ENCODE measurements at places on chromosomes 6 and 20.
A peak's percentile ranks its signal among the peaks of the same experiment; 100 is the strongest.

GRCh38 chr6:113777601-113778000 is 79.5 kb upstream of the MARCKS start:
- DNase-seq, result no peak

DNA sequence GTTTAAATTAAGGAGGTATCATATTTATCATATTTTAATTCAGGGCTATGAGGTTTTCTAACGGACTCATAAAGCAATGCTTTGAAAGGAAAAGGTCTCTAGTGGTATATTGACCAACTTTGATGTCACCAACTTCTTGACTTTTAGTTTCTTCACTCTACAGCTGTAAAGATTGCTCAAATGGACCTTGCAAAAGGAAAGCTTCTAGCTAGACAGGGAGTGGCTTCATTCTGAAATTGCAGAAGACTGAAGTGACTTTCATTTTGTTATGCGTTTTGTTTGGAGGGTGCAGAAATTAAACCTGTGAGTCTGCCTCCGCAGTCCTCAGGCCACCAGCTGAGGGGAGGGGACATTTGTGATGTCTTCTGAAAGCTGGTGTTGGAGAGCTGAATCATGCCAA is 95.7 kb downstream of the SLC24A3 start:
- no peak for DNase-seq

DNA sequence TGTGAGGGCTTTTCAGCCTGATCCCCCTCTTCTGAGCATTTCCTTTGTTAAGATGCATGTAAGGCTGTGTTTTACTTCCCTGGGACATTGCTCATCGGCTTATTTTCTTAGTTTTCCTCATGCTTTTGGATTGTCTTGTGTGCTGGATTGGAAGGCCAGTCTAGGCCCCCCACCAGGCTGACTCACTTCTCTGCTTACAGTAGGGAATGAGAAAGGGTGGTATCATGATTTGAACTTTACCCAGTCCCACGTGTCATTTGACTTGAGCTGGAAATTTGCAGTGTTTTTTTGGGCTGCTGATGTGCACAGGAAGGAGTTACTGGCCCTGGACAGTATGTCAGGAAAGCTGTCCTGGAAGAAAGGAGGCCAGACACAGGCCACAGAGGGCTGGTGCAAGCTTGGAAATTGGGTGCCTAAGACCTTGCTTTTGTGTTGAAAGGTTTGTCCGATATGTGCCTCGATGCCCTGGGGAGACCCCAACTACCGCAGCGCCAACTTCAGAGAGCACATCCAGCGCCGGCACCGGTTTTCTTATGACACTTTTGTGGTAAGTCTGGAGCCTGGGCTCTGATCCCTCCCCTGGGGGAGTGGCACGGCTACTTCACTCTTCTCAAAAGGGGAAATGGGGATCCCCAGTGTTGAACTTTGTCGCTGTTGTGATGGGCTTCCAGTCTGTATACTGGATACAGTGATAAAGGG is 12.8 kb downstream of the RNF114 start:
- no peak for DNase-seq

- no peak for DNase-seq
These were observed 34.8 kb downstream of the HNF4A start for GRCh38 chr20:44390280-44390679.

GRCh38 chr20:47016068-47016664 is 121.5 kb downstream of the EYA2 start:
- no peak for DNase-seq

- DNase-seq, result no peak
These were observed 70.5 kb downstream of the SNAP25 start for GRCh38 chr20:10288954-10289646.

GRCh38 chr6:97947841-97948240 is 664.8 kb upstream of the MMS22L start:
- DNase-seq, result no peak

GRCh38 chr20:58043236-58044140 is 185.0 kb downstream of the ANKRD60 start:
- DNase-seq, result no peak

DNA sequence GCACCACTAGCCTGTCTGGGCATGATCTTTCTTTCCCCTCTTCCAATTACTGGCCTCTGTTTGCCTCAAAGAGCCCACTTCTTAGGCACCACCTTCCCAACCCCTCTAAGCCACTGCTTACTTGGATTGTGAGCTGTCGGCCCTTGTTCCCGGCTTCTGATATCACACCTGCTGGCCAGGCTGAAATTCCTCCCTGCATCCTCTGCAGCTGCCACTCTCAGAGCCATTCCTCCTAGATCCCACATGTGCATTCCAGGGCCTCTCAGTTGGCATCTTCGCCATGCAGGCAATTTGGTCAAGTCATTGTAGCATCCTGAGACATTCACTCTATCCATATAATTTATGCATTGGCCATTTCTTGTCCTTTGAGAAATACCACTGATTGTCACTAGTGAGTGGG is 135.9 kb downstream of the OLIG3 start:
- DNase-seq, result no peak

- DNase-seq, result no peak
These were observed 171.9 kb upstream of the JARID2 start for GRCh38 chr6:15073883-15074465.

- DNase-seq, result no peak
These were observed 210.5 kb downstream of the ERMARD start for GRCh38 chr6:169961772-169962561.

GRCh38 chr6:112691289-112691688 is 344.2 kb downstream of the RFPL4B start:
- DNase-seq, result no peak

DNA sequence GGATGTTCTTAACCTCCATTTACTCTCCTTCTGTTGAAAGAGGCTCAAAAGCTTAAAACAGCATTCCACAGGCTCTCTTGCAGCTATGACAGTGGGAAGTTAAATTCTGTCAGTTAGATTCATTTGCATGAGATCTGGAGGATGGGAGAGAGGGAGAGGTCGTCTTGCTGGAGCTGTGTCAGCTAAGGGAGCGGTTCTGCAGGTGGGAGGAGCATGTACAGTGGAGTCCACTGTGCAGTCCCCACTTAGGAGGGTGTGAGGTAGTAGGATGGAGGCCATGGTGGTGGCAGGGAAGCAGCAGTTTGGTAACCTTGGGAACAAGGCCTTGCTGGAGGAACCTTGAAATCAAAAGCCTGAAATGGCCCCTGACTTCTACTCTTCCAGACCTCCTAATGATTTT is 12.0 kb upstream of the B4GALT5 start:
- DNase-seq, result no peak

- no peak for DNase-seq
These were observed 569.2 kb downstream of the TFAP2B start for GRCh38 chr6:51387907-51388306.

DNA sequence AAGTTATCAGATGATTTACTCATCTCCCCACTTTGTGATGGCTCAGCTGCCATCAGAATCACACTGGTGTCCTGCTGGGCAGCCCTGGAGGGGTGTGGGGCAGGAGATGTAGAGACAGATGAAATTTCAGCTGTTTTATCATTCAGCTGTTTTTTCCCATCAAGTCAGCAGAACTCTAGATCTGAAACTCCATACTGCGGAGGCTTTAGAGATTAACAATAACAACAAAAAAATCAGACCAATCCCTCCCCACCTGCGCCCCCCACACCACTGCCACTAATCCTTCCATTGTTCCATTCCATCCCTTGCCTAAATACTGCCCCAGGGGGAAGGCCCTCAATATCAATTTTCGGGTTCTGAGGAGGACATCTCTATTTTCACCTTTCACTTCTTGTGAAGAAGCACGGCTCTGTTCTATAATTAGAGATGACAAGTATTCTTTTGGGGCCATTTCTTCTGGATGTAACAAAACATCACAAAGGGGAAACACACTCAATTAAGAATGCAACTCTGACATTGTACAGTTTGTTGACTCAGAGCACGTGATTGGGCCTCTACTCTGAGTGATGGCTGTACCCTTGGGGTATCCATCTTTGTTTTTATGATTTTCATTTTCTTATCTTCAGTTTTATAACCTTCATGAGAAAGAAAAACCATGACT is 396.3 kb downstream of the ZFAND3 start:
- DNase-seq, result no peak

DNA sequence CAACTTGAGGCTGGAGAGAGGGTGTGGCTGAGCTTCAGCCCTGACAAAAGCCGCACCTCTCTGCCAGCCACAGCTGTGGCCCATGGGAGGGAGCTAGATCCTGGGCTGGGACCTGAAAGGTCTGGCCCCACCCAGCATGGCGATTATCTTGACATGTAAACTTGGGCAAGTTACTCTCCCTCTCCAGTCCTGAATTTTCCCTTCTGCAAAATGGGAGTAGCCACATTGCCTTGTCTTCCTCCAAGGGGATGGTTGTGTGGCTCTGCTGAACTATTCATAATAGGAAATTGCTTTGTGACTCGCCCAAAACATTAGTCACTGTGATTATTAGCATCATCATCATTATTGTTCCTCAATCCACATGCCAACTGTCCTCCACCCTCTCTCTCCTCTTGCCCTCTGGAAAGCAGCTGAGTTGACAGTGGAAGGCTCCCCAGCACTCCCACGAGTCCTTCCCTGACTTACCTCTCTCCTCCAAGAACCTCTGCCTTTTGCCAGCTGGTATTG is 23.0 kb upstream of the RBPJL start:
- DNase-seq, result no peak

GRCh38 chr6:160069050-160069454 is 52.6 kb upstream of the SLC22A1 start:
- peak; percentile 36 for DNase-seq

GRCh38 chr20:5181492-5181891 is 54.7 kb downstream of the CDS2 start:
- no peak for DNase-seq

DNA sequence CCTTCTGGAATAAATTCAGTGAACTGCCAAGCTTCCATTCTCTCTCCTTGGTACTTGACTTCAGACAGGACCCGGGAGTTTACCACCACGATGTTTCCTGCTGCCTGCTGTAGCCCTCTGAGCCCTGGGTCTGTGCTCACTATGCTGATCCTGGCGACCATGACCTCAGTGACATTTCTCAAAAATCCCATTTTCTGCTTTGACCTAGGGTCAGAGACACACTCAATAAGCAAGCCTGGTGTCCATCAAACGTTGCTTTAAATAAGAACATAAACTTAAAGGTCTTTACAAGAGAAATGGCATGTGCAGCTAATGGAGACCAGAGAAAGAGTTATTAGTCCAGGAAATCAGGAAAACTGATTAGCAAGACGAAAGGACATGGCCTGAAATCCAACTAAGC is 509.7 kb upstream of the SULF2 start:
- DNase-seq, result no peak

DNA sequence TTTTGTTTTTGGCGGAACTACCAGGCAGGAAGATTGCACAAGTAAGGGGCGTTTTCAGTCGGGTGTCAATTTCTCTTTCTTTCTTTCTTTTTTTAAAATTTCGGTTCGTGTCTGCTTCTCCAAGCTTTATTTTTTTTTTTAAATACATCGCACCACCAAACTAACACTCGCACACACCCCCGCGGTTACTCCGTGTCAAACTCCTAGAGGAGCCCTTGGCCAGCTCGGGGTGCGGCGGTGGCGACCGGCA is 338 bp downstream of the UTRN start:
- no peak for DNase-seq

GRCh38 chr6:15329197-15329671 is 83.4 kb downstream of the JARID2 start:
- no peak for DNase-seq

DNA sequence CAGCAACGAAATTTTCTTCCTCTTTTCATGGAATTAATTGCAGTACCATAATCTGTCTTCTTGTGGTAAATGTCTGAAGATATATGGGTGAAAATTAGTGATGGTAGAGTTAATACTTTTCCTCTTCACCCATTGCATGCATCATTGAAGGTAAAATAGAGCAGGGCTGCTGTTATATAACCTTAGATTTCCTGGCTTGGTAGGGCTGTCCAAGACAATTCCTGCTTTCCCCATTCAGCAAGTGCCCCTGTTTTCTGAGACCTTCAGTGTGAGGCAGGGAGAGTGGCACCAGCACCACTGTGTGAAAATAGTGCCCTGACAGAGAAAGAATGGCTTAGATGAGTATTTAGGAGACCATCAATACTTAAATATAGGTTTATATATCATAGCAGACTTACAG is 202.0 kb downstream of the ZFAND3 start:
- no peak for DNase-seq

DNA sequence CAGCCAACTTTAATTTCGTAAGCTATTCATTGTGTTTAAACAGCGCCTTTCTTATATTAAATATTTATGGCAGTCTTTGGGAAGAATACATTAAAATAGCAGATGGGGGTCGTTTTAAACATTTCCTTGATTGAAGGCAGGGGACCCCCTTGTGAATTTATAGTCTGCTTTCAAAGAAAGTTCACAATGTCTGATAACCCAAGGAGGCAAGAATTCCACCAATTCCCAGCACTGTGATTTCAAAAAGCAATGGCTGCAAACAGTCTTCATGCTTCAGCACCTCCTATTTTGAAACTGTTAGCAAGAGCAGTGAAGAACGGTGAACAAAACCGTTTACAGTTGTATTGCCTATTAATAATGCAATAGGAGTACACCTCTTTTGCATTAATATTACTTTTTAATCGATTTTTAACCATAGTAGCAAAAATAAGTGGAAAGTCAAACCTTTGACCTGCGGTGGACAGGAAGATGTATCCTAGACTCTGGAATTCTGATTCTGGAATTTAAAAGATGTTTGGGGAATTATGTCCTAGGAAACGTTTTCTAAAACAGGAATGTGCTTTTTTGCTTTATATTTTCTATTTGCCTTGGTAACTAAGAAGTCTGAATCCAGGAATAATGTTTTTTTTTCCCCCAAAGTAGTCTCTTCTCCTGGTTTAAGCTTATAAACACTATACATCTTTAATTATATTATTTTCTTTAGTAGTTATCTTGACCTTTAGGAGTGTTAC is 393.0 kb downstream of the CDKAL1 start:
- no peak for DNase-seq

- DNase-seq, result no peak
These were observed 148.5 kb upstream of the ATXN1 start for GRCh38 chr6:16909658-16910360.

GRCh38 chr20:54622333-54623295 is 147.2 kb downstream of the DOK5 start:
- no peak for DNase-seq

- no peak for DNase-seq
These were observed 27.6 kb downstream of the VTA1 start for GRCh38 chr6:142174703-142175102.

DNA sequence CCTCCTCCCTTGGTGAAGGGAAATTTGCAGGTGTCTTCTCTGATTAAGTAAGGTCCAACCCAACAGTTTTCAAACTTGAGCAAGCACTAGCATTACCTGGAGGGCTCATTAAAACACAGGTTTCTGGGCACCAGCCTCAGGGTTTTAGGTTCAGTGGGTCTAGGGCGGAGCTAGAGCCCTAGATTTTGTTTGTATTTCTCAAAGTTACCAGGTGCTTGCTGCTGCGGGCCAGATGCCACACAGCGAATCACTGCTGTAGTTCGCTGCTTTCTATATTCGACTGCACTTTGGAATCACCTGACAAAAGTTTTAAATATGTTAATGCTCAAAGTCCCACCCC is 869 bp downstream of the COL21A1 start:
- no peak for DNase-seq

All from GM12892 (cell line).